SIG-M5 (cell line): ENCODE measurements at places on chromosomes 1 and 21.
A peak's percentile ranks its signal among the peaks of the same experiment; 100 is the strongest.

- DNase-seq = no peak
Measured at GRCh38 chr1:85198864-85199263, 2.0 kb downstream of the SYDE2 start.

- no peak for DNase-seq
Measured at GRCh38 chr1:214143006-214143992, 137.7 kb upstream of the SMYD2 start.

GRCh38 chr1:234554218-234554697 is 55.7 kb downstream of the IRF2BP2 start:
- DNase-seq = no peak

DNA sequence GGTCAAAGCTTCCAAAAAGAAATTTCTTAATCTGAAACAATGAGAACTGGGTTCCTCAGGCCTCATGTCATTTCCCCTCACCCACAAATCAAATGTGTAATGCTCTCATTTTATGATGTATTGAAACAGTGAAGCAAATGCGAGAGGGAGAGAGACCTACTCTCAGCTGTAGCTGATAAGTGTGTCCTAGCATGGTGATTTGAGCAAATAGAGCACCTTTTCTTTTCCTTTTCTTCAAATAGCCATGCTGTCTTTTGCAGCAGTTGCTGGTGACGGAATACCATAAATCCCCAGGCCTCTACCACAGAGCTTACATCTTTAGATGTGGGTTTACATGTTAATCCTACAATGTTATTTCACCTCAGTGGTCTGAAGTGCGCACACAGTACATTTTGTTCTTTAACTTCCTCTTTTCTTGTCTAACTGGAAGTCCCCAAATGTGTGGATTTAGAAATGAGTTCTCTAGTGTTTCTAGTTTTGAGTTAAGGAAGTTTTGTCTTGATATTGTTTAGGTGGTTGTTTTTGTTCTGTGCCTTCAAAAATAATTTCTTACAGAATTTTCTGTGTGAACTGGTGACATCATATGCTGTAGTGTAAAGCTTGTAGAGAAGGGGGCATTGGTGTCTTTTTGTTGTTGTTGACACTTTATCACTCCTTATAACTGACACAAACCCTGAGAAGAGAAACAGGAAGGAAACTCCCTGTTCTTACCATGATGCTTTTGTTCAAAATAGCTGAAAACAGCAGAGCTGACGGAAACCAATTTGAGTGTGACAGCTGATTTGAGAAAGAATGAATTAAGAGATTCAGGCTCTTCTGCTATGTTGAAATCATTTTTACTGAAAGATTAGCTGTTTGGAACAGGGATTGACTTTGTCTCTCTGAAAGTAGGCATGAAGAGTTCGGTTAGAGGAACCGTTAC is 12.2 kb downstream of the SMAP2 start:
- peak; percentile 82 for DNase-seq

DNA sequence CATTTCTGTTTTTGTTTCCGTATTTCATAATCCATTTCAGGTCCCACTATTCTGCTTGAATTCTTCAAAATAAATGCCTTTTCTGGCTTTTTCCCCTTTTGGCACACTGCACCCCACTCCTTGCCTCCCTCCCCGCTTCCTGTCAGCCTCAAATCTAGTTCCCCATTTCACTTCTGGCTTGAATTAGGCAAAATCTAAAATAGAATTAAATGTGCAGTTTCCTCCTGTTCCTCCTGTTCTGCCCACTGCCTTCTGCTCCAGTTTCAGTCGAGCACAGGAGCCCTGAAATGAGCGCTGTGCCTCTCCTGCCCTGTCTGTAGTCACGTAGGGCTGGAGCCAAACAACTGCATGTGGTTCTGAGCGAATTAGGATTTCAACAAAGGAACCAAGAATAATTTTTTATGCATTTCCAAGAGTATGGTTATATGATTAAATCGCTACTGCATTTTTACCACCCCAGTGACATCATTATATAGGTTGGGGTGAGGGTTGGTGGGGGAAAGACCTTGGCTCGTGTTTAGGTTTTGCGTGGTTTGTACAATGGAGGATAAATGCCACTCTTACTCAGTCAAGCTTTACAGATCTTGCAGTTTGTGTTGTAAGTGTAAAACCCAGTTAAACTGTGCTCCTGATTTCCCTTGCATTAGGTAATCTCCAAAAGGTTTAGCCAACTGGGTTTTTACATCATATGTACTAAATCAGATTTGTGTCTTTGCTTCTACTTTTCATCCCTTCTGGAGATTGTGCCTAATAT is 114.9 kb downstream of the VPS13D start:
- peak; percentile 37 for DNase-seq

DNA sequence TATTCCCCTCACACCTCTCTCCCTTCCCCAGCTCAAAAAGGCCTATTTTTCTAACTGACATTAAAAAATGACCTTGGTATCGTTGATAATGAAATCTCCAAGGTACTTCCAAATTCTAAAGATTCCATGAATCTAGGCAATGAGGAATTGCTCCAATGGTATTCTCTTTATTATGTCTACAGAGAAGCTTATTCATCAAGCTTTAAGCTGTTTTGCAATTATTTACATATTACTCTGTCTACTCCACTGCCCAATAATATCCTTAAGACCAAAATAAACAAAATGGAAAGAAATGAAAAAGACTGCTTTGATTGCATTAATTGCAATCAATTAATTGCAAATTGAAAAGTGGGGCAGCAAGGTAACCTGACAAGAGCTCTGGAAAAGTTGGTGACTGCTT is 7.9 kb downstream of the PLPP3 start:
- DNase-seq = no peak

- DNase-seq = no peak
Measured at GRCh38 chr21:45464309-45464708, 59.3 kb downstream of the COL18A1 start.

DNA sequence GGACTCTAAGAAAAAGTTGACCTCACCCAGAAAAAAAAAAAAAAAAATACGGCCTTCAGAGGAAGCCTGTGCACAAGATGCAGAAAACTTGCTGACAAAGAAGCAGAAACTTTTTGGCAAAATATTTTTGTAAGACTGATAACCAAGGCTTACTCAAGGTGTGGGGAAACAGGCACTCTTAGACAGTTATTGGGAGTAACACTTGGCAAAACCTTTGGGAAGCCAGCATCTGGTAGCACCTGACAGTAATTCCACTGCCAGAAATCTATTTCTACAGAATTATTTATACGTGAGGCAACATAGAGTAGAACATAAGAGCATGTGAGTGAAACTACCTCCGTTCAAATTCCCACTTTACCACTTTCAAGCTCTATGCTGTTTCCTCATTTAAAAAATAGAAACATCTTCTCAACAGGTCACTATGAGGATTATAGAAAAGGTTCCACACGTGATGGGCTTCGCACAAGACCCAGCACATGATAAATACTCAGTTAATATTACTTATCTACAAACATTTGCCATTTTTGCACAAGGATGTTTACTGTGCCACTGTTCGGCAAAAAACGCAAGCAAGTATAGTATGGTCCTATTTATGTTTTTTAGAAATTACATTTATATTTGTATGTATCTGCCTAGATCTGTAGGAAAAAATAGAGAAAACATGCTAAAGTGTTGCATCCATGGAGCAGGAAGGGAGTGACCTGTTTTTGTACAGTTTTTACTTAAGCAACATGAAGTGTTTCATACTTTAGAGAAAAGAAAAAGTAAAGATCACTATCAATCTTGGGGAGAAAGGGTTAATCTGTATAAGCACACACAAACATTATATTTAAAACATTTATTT is 22.2 kb downstream of the MRPL39 start:
- no peak for DNase-seq

GRCh38 chr1:81915937-81916336 is 115.2 kb downstream of the ADGRL2 start:
- DNase-seq = no peak

GRCh38 chr1:95002540-95003432 is 70.0 kb downstream of the ALG14 start:
- no peak for DNase-seq
